NCI-H2081 treated with DMSO at 0.1 percent for 48 hours (cell line): ENCODE measurements at places on chromosomes 6 and 20.

- DNase-seq = no peak
These were observed 12.1 kb upstream of the MRPS18A start for GRCh38 chr6:43699564-43700186.

DNA sequence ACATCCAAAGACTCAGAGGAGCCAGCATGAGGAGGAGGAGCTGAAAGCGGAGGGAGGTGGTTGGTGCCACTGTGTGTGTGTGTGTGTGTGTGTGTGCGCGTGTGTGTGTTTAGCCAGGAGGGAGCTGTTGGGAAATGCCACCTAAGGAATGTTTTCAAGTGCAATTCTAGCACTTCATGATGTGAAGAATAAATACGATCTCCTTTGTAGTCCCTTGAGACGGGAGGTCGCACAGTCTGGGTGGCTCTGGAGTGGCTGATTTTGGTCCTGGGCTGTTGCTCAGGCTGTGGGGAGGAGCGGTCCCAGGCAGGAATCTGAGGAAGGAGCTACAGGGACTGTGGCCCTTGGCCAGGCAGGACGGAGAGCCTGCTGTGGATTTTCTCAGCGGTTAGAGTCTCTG lies 93.7 kb downstream of the PPP1R14C start:
- DNase-seq = no peak

DNA sequence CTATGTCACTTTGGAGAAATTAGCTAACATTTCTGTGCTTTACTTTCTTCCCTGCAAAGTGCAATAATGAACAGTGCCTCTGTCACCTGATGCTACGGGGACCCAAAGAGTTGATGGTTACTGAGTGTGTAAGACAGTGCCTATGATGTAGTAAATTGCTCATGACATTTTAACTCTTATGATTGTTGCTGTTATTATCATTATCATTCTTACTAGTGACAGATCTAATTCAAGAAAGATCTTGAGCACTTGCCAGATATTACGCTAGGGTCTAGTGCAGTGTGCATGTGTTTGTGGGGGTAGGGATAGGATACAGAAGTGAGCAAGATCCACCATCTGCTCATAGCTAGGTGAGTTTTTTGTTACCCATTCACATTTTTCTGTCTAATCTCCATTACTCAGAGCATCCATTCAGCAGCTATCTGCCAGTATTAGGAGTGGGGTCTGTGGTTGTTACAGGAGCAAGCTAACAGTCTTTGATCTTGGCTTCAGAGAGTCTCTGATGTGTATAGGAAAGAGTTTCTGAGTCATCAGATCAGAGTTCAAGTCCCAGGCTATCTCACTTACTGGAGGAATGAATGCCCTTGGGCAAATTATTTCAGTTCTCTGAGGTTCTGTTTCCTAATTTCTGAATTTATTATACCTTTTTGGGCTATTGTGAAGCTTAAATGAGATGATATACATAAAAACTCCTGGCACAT lies 33.1 kb upstream of the DAAM2 start:
- no peak for DNase-seq

GRCh38 chr6:56536536-56536935 lies 106.2 kb downstream of the DST start:
- no peak for DNase-seq

- no peak for DNase-seq
These were observed 92.6 kb downstream of the UTRN start for GRCh38 chr6:144377586-144378210.

- no peak for DNase-seq
These were observed 89.1 kb downstream of the FUT9 start for GRCh38 chr6:96104910-96105309.
